Peyer's patch (tissue), 4 donors: ENCODE measurements at places on chromosomes 7 and 10. TPM values are rescaled to one million over a fixed set of nuclear protein-coding genes. Genes with fewer than 3 reads are reported as not detected.

GRCh38 chr10:80473692-80474596 is 19.8 kb downstream of the TSPAN14 start:
- H3K27me3 ChIP-seq, result no peaks in the 10 kb centered on the region
- peak overlapping the region; percentile 27 for H3K27ac ChIP-seq
- DNase-seq, result no peak
- H3K36me3 ChIP-seq, result no peaks in the 10 kb centered on the region
- H3K4me3 ChIP-seq, result no peak overlapping the region
- H3K4me1 ChIP-seq, result peaks cover 38% of the 10 kb centered on the region

DNA sequence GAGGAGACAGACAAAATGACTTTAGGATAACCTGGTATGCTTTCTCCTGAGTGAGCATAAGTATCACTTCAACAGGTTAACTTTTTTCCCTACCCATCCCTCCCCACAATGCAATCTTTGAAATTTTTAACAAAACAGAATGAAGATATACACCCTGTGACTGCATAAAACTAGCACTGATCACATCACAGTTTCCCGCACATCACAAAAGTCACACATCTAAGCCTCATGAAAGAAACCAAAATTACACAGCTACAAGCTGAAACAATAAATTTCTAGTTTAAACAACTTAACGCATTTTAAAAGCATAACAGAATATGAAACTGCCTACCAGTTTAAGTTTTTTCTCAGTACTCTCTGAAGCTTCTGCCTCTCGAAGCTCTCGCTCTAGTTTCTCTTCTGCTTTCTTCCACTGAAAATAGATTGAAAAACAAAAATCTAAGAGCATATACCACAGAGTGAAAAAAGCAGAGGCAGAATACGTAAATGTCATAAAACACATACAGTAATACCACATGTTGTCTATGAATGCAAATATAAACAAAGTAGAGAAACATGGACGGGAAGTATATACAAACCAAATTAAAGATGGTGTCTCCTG is 18.1 kb downstream of the NOC3L start:
- no peak for DNase-seq
- peaks cover under 1% of the 10 kb centered on the region for H3K36me3 ChIP-seq
- no peaks in the 10 kb centered on the region for H3K4me1 ChIP-seq
- H3K4me3 ChIP-seq, result no peak overlapping the region
- peak overlapping the region; percentile 6 for H3K27ac ChIP-seq

DNA sequence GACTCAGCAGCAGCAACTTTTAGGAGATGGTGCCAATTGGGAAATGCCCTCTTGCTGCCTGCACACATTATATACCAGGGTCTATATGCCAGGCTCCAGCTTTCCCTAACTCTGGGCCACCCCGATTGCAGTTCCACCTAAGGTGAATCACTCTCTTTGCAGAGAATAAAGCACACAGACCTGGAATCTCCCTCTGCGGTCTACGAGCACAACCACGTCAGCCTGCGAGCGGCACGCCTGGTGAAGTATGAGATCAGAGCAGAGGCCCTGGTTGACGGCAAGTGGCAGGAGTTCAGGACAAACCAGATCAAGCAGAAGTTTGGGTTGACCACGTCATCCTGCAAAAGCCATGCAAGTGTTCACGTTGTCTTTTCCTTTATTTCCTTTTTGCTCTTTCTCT is 38.2 kb upstream of the PLEKHA1 start:
- no peak overlapping the region for H3K27ac ChIP-seq
- no peaks in the 10 kb centered on the region for H3K27me3 ChIP-seq
- H3K36me3 ChIP-seq, result no peaks in the 10 kb centered on the region
- DNase-seq, result no peak
- no peak overlapping the region for H3K4me3 ChIP-seq

GRCh38 chr7:80097756-80098155 is 36.9 kb upstream of the GNAI1 start:
- H3K4me3 ChIP-seq, result no peak overlapping the region
- no peaks in the 10 kb centered on the region for H3K36me3 ChIP-seq
- H3K27ac ChIP-seq, result no peak overlapping the region
- no peaks in the 10 kb centered on the region for H3K27me3 ChIP-seq
- H3K4me1 ChIP-seq, result no peaks in the 10 kb centered on the region
- no peak for DNase-seq

Gene CPEB3
- 11.9 TPM for total RNA-seq

Gene NEBL
- total RNA-seq, result 9.8 TPM

DNA sequence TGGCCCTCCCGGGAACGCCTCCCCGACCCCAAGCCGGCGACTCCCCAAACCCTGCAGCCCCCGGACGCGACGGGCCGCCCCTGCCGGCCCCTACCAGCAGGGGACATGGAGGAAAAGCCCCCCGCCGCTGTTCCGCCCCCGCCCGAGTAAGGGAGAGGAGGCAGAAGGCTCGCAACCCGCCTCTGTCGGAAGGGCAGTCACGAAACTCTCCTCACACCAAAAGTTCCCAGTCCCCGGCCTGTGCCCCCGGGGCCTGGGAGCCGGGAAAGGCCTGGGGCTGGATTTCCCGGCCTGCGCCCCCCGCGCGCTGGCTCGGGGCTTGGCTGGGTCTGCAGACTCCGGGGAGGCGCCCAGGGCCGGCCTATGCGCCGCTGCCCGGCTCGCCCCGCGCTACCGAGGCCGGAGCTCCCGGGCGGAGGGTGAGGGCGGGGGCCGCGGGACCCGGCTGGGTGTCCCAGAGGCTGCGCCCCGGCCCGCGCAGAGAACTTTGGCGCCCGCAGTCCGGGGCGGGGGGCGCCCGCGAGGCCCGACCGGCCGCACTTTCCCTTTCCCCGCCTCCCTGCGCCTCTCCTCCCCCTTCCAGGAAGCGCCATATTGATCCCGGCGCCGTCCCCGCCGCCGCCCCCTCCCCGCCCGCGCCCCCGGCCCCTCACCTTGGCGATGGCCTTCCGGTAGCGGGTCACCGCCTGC is 728 bp downstream of the PARD3 start:
- no peaks in the 10 kb centered on the region for H3K4me1 ChIP-seq
- no peak for DNase-seq
- H3K27ac ChIP-seq, result peak overlapping the region; percentile 66
- H3K4me3 ChIP-seq, result peak overlapping the region; percentile 44
- H3K36me3 ChIP-seq, result no peaks in the 10 kb centered on the region
- H3K27me3 ChIP-seq, result no peaks in the 10 kb centered on the region

- DNase-seq, result no peak
- H3K27ac ChIP-seq, result no peak overlapping the region
- no peak overlapping the region for H3K4me3 ChIP-seq
Observed at GRCh38 chr7:108360058-108360800, 96.0 kb downstream of the NRCAM start.

DNA sequence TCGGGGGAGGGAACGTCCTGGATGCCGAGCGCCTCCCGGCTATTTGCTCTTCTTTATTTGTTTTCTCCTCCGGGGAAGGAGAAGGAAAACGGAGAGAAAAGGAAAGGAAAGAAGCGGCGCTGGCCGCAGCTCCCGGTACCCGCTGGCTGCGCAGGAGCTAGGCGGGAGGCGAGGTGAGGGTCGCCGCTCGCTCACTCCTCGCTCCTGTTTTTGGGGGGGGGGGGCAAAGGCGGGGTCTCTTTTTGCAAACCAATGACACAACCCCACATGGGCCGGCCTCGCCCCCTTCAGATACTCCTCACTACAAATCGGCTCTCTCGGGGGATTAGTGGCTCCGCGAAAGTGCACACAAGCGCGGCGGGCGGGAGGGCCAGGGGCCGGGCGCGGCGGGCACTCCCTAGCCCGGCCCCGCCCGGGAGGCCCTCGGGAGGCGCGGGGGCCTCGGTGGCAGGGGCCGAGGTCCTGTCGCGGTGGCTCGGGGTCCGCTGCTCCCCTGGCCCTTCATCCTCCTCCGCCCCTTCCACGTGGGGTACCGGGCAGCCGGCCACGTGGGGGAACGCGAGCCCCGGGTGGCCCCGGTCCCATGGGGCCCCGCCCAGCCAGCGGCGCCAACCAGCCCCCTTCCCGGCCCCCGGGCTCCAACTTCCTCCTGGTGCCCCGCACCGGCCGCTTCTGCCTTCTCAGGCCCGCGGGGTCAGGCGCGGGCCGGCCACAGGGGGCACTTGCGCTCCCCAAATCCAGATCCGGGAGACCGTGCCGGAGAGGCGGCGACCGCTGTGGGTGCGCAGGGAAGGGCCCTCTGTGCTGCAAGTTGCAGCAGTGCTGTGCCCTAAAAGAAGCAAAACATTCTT is 718 bp upstream of the CTBP2 start:
- H3K27ac ChIP-seq, result peak overlapping the region; percentile 76
- H3K4me1 ChIP-seq, result no peaks in the 10 kb centered on the region
- no peaks in the 10 kb centered on the region for H3K27me3 ChIP-seq
- peak overlapping the region; percentile 91 for H3K4me3 ChIP-seq
- DNase-seq, result peak; percentile 25
